ENCODE measurements at places on chromosomes 13 and 19.
A peak's percentile ranks its signal among the peaks of the same experiment; 100 is the strongest.

DNA sequence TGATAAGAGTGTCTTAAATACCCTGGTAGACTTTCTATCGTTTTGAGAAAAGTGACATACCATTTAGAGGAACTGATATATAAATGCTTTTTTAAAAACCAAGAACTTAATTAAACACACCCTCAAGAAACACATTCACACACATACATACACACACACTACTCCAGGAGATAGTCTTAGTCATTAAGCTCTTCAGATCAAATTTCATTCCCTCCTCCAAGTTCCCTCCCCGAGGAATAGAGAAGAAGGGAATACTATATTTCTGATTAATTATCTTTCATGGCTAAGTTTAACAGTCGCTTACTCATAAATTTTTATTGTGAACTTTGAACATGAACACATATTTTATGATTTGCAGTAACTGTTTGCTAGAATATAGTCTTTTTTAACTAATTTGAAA lies 1109.5 kb downstream of the SLITRK1 start:
- DNase-seq = no peak

- no peak for DNase-seq
Measured at GRCh38 chr13:47258384-47258783, 361.5 kb upstream of the HTR2A start.

DNA sequence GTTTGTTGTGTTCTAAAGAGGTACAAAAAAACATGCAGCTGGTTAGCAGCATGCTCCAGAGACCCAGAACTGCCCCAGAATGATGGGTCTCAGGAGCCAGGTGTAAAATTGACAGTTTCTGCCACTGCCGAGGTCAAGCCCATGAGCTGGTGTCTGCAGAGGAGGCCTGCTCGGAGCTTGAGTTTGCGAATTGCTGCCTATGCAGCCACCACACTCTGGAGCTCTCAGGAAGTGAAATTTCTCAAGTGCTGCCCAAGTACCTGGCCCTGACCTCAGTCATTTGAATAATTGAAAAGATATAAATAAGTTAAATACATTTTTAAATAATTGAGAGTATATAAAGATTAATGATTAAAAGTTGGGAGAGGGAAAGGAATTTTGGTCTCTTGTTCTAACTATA lies 66.4 kb downstream of the ZAR1L start:
- DNase-seq = no peak

GRCh38 chr19:57263244-57263741 lies 17.0 kb upstream of the ZNF460 start:
- no peak for DNase-seq

- DNase-seq = no peak
Measured at GRCh38 chr13:69912630-69913029, 195.0 kb upstream of the ATXN8OS start.

DNA sequence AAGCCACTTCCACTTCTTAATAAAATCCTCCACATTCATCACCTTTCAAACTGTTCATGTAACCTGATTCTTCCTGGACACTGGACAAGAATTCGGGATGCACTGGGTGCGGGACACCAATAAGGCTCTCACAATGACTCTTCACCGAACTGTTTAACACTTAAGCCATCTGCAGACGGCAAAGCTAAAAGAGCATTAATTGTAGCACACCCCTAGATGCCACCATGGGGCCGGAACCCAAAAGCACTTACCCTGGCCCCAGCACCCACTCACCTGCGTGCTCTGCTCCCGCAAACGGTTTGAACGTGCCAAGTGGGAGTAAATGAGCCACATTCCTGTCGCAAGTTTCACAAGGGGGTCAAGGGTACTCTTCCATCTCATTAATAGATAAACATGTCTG lies 254.3 kb upstream of the PRR20A start:
- DNase-seq = no peak

GRCh38 chr19:20279516-20279915 lies 112.5 kb downstream of the ZNF486 start:
- DNase-seq = peak; percentile 92

GRCh38 chr13:114128624-114129522 lies 3.5 kb downstream of the RASA3 start:
- peak; percentile 60 for DNase-seq

DNA sequence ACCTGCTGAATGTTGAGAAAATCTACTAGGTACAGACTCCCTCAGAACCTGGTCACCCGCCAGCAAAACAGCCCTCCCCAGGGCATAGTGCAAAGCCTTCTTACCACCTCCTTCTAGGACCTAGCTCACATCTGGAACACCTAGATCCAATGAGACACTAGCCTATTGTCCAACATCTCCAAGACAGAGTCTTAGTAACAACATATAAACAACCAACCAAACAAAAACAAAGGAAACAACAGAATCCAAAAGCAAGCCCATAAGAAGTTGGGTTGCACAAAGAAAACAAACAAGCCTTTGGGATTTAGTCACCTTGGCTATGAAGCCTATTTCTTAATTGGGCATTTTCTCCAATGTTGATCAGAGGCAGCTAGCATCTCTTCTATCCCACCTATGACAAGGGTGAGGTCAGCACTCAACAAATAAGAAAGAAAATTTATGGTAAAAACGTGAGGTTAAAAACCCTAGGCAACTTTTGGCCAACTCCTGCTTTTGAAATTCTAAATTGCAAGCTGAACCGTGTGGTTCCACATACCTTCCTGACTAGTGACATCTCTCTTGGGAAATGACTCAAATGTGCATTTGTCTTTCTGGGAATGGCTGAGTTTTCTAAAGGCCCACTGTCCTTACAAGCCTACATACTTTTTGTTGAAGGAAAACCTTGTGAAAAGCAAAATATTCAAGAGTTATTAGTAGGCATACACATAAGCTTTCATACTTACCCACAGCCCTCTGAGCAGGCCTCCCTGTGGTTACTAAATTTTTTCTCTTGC lies 66.7 kb downstream of the FAM216B start:
- no peak for DNase-seq

GRCh38 chr13:71618159-71618558 lies 248.8 kb downstream of the DACH1 start:
- no peak for DNase-seq

- no peak for DNase-seq
Measured at GRCh38 chr13:45506811-45507210, 42.1 kb downstream of the COG3 start.

DNA sequence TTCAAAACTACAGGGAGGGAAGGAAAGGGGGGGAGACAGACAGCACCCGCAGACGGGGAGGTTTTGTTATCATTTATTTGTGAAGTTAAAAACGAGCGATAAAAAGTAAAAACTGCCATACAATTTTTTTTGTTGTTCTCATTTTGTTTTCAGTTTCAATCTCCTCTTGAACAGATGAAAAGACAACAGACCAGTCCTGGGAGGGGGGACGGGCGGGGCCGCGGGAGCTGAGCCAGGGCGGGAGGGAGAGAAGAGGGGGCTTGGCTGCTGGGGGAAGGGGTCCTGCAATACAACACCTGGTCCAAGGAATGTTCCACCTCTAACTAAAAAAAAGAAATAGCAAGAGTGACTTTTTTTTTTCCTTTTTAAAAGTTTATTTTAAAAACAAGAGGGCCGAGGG lies 11.3 kb downstream of the KHSRP start:
- no peak for DNase-seq

DNA sequence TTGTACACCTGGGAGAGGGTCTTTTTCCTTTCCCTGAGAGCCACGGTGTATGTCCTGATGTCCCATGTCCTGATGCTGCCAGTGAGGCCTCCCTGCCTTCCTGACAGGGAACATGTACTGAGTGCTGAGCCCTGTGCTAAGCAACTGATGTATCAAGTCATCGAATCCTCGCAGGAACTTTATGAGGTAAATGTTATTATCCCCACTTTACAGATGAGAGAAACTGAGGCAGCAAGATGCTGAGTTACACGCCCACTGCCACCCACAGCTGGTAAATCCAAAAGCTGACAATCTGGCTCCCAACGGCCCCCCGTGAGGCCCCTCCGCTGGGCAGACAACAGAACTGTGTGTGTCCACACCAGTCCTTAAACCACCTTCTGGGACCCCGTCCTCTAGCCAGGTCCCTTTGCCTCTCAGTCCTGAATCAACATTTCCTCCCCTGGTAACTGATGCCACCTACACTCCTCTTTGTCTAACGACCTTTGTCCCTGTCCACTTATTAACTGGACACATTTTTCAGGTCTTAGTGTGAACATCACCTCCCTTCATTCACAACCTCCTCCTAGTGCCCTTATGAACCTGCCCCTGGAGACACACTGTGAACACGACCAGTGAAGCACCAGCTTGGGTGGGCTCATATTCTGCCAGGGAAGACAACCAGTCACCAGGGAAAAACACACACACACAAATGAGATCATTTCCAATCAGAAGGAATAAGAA lies 5.4 kb upstream of the VSIG10L start:
- no peak for DNase-seq

DNA sequence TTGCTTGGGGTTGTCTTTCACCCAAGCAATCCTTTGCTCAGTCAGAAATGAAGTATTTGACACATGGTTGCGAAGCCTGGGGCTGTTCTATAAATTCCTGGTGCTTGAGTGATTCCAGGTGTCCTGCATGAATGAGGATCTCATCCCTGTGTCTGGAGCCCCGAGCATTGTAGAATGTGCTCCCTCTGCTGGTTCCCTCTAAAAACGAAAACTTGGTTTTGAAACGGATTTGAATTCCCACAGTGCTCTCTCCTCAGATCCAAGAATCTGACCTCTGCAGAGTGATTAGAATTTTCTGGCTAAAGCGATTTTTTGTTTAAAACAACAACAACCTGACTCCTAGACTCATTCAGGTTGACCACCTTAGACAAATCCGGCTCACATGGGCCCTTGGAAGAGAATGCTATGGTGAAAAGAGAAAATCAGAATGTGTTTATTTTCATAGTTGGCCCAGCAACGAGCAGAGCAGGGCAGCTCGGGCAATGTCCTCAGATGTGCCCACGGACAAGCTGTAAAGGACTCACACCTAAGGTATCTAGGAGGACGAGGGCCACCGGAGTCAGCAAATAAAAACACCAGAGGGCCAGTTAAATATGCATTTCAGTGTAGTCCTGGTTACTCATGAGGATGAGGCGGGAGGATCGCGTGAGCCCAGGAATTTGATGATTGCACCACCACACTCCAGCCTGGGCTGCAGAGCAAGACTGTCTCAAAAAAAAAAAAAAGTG lies 8.7 kb upstream of the ATP12A start:
- peak; percentile 14 for DNase-seq

DNA sequence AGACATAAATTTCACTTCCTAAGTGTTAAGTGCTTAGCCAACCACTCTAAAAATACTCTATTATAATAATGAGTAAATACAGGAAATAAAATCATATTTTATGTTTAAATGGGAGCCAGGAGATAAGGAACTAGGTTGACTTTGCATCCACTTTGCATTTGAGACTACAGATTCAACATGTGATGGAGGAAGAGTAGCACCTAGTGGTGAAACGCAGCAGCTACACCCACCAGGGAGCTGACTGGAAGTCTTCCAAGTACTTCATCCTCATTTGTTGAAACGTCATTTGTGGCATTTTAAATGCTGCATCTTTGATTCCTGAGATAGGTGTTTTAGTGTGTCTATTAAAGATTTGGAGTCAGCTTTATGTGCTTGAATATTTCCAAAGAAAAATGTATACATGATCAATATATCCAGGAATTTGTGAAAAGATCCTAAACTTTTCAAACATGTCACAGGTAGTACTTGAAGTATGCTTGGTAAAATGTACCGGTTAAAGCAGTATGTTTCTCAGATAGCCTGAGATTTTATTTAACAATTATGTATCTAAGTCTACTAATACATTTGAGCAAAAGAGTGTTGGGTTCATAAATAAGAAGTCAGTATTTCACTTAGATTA lies 17.4 kb upstream of the KCTD12 start:
- peak; percentile 59 for DNase-seq

DNA sequence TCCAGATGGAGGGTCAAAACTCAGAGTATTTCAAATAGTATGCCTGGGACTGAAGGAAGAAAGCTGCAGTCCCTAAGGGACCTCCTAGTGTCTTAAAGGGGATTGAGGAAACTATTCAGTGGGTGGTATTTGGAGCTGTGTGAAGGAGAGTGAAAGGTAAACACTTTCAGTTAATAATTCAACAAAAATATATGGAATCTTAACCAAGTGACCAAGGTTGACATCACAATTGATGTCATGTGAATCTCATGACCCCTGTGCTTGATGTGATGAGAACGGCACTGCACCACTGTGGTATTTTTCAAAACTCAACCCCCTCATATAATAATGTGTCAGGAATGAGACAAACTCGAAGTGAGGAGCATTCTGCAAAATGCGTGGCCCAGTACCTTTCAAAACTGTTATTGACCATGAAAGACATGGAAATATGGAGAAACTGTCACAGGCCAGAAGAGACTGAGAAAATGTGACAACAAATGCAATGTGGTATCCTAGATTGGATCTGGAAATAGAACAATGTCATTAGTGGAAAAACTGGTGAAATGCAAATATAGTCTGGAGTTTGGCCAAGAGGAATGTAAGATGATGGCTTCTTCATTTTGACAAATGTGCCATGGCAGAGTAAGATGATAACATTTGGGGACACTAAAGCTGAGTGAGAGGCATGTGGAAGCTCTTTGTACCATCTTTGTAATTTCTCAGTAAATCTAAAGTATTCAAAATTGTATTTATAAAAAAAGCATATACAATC lies 553.9 kb downstream of the RFC3 start:
- DNase-seq = no peak

GRCh38 chr13:21055511-21056045 lies 5.8 kb downstream of the LATS2 start:
- DNase-seq = no peak

DNA sequence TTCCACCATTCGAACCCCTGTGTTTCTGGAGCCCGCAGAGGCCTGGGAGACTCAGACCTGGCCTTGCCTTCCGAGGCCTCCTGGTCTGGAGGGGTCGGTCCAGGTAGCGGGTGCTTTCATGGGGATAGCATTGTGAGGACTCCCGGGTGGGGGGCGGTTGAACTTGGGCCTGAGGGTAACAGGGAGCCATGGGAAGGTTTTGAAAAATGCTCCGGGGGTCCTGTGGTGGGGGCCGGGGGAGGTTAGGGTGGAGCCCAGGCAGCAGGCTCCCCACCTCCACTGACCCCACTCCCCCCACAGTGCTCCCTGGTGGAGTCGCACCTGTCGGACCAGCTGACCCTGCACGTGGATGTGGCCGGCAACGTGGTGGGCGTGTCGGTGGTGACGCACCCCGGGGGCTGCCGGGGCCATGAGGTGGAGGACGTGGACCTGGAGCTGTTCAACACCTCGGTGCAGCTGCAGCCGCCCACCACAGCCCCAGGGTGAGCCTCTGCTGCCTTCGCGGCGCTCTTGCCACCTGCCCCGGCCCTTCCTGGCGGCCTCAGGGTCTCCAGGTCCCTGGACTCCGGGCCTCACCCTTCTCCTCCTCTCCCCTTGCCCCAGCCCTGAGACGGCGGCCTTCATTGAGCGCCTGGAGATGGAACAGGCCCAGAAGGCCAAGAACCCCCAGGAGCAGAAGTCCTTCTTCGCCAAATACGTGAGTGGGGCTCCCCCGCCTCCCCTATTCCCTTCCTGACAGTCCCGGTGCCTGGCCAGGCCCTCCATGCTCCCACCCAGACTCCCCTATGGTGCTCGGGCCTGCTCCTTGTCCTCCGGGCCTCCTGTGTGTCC lies 3.8 kb upstream of the GARIN5A start:
- no peak for DNase-seq

GRCh38 chr13:74280795-74281490 lies 146.7 kb upstream of the KLF12 start:
- no peak for DNase-seq

- DNase-seq = no peak
Measured at GRCh38 chr13:42602906-42603305, 29.0 kb downstream of the TNFSF11 start.

All from globus pallidus (tissue), 1 donor.